ENCODE measurements at places on chromosomes 2 and 18. TPM values are rescaled to one million over a fixed set of nuclear protein-coding genes. Genes with fewer than 3 reads are reported as not detected.

Gene MC2R
- not detected for total RNA-seq

Gene TMEM198
- total RNA-seq, result 6.6 TPM

Gene DSG2
- total RNA-seq, result not detected

GRCh38 chr18:32362484-32362883, 108.2 kb downstream of the GAREM1 start:
- DNase-seq, result no peak

Gene RAB6D
- not detected for total RNA-seq

Gene DYNAP
- total RNA-seq, result not detected

- no peak for DNase-seq
Measured at GRCh38 chr2:140002110-140002509, 1221.9 kb upstream of the NXPH2 start.

- DNase-seq, result no peak
Measured at GRCh38 chr2:173942861-173943523, 22.2 kb downstream of the SP3 start.

- DNase-seq, result no peak
Measured at GRCh38 chr2:219944866-219945265, 317.4 kb downstream of the SLC4A3 start.

Gene NGEF
- not detected for total RNA-seq

- DNase-seq, result no peak
Measured at GRCh38 chr2:26847307-26847654, 651 bp upstream of the DPYSL5 start.

DNA sequence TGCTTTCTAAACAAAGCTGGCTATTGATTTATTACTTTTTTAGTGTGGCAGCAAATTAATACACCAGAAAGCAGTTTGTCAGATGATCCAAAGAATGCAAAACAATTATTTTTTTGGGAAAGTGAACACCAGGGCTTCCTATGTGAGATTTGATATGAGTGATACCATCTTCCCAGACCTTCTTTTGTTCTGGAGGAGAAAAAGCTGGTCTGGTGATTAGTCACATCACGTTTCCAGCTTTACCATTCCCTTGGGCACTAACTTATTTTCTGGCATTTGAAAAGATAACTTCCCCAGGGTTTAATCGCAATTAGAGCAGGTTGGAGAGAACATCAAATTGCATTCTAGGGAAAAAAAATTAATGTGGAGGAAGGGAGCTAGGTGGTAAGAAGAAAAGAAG, 182.9 kb upstream of the TANK start:
- DNase-seq, result no peak

GRCh38 chr2:210189452-210190138, 18.4 kb upstream of the KANSL1L start:
- no peak for DNase-seq

DNA sequence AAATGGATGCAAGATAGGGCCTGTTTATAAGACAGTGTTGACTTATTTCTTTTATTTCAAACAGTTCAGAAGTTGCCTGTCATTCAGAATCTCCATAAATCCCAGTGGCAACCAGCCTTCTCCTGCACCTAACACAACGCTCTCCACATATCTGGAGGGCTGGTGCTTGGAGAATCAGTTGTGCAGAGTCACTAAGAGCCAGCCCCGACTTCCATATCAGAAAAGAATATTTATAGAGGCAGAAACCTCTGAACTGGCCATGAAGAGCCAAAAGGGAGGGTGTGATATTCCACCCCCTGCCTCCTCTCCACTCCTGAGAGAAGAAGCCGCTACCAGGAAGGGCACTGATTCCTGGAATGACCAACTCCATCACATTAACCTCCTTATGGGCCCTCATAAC, 34.0 kb upstream of the B4GALT6 start:
- DNase-seq, result no peak

- DNase-seq, result no peak
Measured at GRCh38 chr2:55138014-55138881, 88.0 kb upstream of the RTN4 start.

Gene CNGA3
- total RNA-seq, result not detected

Gene ANKRD30BL
- total RNA-seq, result not detected

DNA sequence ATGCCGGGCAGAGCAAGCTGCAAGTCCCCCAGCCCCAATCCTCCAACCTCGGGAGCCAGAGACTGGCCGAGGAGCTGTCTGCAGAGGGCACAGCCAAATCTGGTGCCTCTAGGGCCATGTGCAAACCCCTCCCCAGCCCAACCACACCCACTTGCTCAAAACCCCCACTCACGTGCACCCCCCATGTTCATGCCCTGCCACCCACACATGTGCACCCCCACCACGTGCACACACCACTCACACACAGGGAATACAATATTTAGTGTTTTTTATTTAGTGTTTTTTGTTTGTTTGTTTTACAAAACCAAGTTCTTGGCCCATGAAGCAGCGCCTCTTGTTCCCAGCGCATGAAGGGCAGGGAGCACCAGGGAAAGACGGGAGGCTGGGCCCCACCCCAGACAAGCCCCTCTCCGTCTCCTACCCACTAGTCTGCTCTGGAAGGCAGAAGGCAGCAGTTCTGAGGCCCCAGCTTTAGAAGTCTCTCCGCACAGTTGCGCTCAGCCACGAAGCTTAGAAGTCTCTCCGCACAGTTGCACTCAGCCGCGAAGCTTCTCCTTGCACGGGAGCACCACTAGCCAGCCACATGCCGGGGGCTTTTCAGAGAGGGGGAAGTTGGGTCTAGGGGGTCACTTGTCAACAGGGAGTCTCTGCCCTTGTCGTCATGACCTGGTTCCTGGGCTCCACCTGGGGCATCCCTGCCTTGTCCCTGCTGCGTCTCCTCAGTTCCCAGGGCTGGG, 276.1 kb upstream of the HDAC4 start:
- no peak for DNase-seq

- DNase-seq, result peak; percentile 60
Measured at GRCh38 chr2:30584116-30584515, 137.1 kb downstream of the LCLAT1 start.

DNA sequence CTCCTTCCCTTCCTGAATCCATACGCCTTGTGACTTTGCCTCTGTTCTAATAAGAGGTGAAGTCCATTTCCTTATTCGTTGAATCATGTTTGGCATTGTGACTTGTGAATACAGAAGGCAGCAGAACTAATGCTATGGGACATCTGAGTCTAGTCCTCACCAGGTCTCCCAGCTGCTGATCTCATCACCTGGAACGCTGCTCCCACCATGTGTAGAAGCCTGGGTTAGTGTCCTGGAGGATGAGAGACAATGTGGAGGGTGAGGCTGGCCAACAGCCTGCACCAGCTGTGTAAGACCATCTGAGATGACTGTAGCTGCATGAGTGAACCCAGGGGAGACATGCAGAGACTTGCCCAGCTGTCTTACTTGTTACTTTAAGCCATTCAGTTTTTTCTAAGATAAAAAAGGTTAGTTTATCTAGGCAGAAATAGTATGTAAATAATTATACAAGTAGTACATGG, 3.5 kb upstream of the HAAO start:
- DNase-seq, result no peak

- DNase-seq, result no peak
Measured at GRCh38 chr18:7367336-7367735, 136.4 kb downstream of the LRRC30 start.

Gene C2orf78
- total RNA-seq, result not detected

DNA sequence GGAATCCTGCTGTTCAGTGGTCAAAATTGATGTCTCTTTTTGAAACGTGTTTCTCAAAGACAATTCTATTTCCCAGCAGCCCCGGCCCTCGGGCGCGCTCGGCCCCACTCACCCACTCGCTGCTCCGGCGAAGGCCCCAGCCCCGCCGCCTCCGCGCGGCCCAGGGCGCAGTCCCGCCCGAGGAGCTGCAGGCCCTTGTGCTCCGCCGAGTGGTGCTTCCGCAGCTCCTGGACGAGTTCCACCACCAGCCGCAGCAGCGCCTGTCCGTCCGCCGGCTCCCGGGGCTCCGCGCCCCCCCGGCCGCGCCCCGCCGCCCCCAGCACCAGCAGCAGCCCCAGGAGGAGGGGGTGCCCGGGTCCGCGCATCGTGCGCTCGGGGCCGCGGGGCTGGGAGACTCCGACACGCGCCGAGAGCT, 413 bp downstream of the ALKAL2 start:
- DNase-seq, result no peak

DNA sequence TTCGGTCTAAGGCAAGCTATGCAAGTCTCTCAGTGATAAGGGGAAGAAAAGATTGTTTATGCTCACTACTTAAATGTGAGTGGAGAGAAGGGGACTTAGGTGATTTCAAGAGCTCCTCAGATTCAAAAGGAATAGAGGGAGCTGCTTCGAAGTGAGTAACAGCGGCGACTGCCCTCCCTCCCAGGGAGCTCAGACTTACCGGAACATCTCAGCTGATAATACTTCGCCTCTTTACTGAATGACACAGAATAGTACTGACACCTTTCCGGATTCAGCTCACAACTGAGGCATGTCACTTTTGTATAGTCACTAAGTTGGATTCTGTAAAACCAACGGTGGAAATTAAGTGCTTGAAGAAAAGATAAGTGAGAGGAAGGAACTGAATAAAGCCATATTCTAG, 55.5 kb downstream of the DPP4 start:
- DNase-seq, result no peak

- peak; percentile 88 for DNase-seq
Measured at GRCh38 chr2:8514796-8515758, 166.8 kb upstream of the ID2 start.

- DNase-seq, result no peak
Measured at GRCh38 chr2:101300164-101300563, 8.3 kb downstream of the RNF149 start.

GRCh38 chr18:59907172-59907571, 7.4 kb downstream of the PMAIP1 start:
- peak; percentile 20 for DNase-seq

DNA sequence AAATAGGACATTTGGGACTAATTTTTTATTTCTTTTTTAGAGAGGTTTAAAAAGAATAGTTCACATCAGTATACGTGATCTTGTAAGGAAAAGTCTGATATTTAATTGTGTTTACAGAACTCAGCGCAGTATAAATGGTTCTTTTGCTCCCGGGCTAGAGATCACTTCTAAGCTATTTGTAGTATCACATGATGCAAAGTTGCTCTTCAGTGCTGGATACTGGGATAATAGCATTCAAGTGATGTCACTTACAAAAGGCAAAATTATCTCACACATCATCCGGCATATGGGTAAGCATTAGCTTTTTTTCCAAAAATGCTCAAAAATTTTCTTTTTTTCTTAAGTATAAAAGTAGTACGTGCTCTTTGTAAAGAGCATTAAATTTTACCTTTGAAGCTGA, 37.4 kb upstream of the CYP20A1 start:
- no peak for DNase-seq

Gene GTF2A1L
- not detected for total RNA-seq

Gene FOXD4L1
- total RNA-seq, result 0.80 TPM

Gene ASB3
- total RNA-seq, result 32.1 TPM

Gene EFEMP1
- not detected for total RNA-seq

DNA sequence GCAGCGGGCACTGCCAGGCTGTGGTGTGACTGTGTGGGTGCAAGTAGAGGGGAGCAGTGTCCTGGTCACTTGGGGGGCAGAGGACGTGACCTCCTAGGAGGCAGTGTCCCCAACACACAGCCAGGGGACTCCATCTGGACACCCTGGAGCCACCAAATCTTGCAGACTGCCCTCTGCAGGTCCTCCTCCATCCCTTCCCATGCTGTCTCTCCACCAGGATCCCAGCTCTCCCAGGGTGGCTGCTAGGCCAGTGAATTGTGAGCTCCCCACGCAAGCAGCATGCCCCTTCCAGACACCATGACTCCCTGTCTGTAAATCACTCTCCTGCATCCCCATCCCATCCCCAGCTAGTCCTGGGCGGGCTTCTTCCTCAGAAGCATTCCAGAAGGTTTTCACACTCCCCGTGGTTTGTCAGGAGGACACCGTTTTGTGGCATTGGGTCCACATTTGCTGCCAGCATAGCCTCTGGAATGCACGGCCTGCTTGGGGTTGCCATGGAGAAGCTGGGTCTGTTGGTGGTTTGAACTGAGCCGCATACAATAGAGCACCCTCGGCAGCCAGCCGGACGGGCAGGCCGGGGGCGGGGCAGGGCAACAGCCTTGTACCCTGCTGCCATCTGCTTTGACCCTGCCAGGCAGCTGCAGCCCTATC, 210.7 kb downstream of the KLHL29 start:
- DNase-seq, result no peak
